NCI-H187 (cell line): ENCODE measurements at places on chromosomes 1 and 21.
A peak's percentile ranks its signal among the peaks of the same experiment; 100 is the strongest.

DNA sequence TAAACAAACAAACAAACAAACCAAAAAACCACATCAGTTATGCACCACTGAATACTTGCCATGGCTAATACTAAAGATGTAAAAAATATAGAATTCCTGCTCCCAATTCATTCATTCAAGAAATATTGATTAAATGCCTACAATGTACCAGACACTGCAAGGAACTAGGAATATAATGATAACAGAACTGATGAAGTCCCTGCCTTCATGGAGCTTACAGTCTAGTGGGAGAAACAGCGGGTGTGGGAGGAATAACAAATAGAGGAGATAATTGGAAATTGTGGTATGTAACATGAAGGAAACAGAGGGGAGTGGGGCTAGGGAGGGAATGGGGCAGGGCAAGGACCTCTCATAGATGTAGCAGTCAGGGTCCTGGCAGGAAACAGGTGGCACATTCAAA is 58.6 kb upstream of the NBL1 start:
- DNase-seq: no peak

- DNase-seq: no peak
These were observed 143.1 kb downstream of the PLPP3 start for GRCh38 chr1:56436296-56436695.

DNA sequence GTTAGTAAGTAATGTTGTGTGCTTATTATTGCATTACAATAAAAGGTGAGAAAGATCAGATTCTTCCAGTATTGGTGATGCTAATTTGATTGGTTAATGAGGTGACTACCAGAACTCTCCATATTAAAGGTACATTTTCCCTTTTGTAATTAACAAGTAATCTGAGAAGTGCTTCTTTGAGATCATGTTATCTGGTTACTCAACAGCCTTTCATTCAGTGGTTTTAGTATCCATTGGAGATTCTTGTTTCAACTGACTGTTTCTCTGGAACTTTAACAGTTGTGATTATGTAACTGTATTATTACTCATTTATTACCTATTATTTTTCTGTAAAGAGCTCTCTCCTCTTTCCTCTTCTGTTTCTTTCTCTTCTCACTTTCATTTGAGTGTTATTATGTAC is 86.7 kb downstream of the PEX14 start:
- no peak for DNase-seq

DNA sequence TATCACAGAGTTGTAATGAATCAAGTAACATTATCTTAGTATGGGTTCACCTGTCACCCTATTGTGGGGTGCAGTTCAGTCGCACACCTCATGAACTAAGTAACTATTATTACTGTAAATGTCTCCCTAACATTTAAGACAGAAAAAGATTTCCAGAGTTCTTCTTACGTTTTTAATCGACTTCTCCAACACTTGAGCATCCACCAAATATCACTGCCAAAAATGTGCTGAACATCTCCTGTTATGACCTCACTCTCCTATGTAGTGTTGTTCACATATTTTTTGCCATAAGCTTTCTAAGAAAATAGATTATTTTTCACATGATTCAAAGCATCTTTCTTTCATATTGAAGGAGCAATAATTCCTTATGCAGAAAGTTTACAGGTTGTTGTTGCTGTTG is 1.3 kb downstream of the TTLL7 start:
- DNase-seq: no peak

DNA sequence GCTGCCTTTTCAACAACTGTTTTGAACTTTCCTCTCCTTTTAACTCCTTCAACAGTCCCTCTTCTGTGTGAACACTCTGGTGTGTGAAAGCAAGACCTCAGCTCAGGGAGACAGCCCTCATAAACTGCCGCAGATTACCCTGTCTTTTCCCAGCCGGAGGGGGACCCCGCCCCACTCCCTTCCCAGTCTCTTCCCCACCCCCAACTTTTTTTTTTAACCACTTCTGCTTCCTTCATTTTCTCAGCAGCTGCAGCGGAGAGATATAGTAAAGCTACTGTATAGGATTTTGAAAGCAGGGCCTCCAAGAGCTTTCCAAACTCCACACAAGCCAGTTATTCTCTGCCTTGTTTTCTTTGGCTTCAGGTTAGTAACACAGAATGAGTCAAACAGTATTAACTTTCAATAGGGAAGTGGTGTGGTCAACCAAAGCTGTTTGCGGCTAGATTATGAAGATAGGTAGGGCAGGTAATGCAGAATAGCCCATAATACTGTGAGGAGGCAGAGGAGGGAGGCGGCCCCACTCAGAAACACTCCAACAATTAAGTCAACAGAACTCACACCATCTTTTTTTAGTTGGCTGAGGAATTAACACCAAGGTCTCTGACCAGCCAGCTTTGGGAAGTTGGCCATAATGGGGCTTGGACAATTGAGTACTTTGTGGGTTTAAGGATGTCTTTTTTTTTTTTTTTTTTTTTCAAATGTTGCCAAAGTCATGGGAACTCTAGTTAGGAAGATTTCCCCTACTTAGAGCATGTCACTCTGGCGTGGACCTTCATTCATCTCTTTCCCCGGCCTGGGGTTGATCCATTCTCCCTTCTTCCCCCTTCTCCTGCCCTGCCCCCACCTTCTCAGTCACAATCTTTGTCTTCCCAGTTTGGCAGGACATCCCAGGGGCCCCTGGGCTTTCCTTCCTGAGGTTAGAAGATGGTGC is 177.0 kb downstream of the CLIC6 start:
- no peak for DNase-seq

- no peak for DNase-seq
These were observed 28.8 kb downstream of the SCMH1 start for GRCh38 chr1:41213341-41213740.

DNA sequence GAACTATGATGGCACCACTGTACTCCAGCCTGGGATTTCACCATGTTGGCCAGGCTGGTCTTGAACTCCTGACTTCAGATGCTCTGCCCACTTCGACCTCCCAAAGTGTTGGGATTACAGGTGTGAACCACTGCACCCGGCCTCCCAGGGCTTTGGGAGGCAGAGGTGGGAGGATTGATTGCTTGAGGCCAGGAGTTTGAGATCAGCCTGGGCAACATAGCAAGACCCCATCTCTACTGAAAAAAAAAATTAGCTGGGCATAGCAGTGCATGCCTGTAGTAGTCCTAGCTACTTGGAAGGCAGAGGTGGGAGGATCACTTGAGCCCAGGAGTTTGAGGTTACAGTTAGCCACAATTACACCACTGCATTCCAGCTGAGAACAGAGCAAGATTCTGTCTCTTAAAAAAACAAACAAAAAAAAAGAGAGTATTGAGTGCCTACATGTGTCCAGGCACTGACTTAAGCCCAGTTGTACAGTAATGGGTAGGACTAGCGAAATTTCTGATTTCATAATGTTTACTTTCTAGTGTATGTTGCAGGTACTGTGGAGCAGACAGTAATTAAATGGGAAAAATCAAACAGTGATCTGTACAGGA is 4.2 kb downstream of the MANEAL start:
- no peak for DNase-seq

- DNase-seq: no peak
These were observed 467.1 kb downstream of the LMO4 start for GRCh38 chr1:87795615-87796337.

GRCh38 chr21:24938573-24938972 is 668.7 kb downstream of the MRPL39 start:
- no peak for DNase-seq

DNA sequence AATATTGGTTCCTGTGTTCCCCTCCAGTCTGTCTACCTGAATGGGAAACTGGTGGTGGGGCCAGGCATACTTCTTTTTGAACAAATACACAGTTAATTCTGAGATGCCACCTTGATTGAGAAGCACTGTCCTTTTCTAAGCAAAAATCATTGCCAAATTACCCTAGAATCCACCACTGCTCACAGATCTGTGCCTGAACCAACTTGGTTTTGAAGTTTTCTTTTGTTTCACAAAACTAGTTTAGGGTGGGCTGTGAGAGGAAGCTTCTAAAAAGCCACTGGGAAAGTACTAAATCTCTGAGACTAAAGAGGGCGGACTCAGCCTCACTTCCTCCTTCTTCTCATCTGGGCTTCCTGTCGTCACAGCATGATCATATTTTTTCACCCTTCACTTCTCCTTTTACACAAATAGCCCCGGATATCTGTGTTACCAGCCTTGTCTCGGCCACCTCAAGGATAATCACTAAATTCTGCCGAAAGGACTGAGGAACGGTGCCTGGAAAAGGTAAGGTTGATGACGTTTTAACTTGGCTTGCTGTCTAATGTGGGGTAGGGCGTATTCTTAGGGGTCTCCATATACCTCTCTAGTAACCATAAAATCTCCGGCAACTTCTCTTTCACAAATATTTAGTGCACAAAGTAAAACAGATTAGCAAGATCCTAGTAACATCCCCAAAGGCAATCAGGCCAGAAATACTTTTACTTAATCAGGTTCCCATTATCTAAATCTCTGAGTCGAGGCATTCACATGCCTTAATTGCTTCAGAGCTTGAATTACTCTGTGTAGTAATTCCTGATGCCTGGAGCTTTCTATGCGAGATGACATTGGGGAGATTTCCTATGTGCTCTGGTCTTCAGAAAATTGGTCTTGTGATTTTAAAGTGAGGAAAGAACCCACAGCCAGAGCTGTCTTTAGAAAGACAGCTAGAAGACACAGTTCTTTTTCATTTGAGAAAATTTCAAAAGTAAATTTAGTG is at the start of gene CD53:
Gene CD53, plus strand, starts transcription at position 404 of the 976 bp plus-strand sequence. CDS start 18,261 bp downstream, outside the sequence.
- DNase-seq: no peak

DNA sequence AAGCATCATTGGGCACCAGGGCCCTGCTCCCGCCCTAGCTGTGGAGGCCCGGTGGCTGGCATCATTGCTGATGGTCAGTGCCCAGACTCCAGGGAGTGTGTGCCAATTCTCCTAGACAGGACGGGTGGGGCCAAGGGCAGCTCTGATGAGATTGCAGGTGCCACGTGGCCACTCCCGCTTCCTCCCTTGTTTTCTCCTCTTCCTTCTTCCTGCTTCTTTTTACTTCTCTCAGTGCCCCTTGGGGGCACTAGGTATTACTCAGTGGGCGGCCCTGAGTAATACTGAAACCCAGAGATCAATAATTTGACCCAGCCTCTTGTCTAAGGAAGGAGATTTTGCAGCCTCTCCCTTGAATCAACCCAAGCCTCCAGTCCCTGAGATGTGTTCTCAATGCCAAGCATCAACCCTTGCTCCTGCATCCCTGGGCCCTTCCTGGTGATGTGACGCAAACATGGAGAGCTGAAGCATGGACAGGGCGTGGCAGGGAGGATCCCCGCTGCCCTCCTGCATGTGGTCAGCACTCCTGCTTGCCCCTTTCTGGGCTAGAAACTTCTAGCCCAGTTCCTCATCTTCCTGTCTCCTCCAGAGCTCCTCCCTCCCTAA is 32.4 kb downstream of the CDK18 start:
- no peak for DNase-seq

DNA sequence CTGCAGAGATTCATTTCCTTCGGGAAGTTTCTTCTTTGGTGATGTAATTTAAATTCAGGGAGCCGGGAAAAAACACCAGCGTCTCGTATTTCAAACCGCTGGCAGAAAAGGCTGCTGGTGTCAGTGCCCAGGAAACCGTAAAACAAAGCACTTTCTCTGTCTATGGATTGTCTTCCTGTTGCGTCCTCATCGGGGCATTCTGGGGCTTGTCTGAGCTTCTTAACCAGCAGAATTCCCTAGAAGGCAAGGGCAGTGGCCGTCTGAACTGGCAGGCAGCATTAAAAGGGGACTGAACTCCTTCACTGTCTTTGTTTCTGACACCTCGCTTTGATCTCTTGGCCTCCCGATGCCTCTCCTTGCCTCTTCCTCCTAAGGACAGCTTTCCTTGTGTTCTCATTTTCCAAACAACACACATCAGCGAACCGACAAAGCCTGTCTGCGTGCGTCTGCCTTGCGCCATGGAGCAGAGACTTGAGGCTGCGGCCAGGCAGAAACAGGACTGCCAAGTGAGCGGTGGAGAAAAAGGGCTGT is 391.6 kb upstream of the VAMP3 start:
- peak; percentile 69 for DNase-seq

DNA sequence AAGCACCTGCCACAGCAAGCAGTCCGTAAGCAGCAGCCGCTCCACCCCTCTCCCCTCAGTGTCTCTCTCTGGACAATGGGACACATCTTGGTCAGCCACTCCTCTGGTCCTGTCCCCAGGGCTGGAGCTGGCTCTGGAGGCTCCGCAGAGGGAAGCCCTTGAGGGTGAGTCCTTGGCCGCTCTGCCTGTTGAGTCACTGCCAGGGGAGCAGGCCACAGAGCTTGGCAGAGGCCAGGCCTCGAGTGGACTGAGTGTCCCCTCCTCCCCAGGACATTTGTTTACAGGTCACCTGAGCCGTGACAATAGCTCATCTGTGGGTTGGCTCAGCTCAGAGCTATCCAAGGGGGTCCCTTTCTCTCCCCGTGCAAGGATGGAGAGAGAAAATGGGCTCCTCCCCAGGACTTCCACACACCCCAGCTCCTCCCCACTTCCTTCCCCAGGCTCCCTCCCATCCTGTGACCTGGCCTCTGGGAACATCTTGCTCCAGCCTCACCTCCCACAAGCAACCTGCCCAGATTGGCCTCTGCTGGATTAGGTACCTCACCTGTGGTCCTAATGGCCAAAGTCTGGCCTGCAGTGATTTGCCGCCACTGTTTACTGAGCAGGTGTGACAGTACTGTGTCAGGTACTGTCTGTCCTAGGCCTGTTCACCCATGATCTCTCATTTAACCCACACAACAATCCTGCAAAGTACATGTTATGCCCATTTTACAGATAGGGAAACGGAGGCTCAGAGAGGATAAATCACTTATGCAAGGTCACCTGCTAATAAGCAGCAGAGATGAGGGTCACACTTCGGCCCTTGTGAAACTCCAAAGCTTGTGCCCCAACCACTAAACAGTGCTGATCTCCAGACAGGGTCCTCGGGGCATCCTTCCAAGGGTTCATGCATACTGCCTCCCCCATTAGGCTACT is 4.8 kb downstream of the FAM131C start:
- DNase-seq: no peak

DNA sequence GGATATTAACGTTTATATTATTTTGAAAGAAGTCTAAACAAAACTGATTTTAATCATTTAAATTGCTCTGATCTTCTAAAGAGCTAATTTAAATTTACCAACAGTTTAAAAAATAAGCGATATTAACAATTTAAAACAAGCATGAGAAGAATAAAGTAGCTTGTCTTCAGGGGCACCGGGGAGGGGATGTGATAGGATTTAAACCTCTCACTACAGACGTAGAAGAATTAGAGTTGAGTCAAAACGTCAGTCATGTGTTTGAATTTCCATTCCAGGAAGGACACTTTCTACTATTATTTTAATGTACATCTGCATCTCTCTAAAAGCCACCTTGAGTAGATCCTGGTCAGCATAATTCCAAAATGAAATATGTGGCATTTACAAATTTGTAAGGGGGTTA is 58.2 kb upstream of the TPTE start:
- DNase-seq: no peak

GRCh38 chr1:164567774-164568173 is 8.8 kb downstream of the PBX1 start:
- DNase-seq: no peak

- no peak for DNase-seq
These were observed 128.6 kb upstream of the IVNS1ABP start for GRCh38 chr1:185445594-185445993.

GRCh38 chr1:14602136-14602535 is 3.7 kb downstream of the KAZN start:
- DNase-seq: no peak

- no peak for DNase-seq
These were observed 65.8 kb upstream of the PRKACB start for GRCh38 chr1:84078108-84078841.
